ENCODE measurements at places on chromosomes 6 and 20.
A peak's percentile ranks its signal among the peaks of the same experiment; 100 is the strongest.

DNA sequence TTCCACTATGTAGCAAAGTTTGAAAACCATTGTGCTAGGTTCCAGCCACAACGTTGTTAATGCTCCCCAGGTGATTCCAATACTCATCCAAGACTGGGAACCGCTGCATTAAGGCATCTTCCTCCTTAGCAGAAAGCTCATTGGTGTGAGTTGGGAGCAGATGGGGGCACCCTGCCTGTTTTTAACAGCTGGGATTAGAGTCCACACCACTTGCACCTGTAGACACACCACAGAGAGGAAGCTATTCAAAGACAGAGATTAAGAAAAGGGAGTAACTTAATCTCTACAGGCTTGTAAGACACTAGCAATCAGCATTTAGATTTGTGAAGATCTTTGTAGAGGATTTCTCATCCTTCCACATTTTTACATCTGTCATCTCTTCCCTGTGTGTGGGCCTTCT lies 333.9 kb upstream of the SOX4 start:
- no peak for DNase-seq

DNA sequence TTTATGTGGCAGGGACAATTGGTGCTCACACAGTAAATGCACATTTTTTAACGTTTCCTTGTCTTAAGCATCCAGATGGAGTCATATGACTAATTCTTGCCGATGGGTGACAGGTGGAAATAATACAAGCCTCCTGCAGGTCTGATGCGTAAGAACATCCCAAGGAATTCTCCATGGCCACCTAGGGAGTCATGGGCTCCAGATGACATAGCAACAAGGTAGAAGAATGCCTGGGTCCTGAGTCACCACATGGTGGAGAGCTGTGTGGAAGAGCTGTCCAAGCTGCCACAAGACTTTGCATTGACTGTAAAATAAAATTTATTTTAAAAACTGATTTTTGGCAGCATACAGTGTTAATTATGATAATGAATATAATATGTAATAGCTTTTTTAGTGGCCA lies 77.0 kb upstream of the MAP3K7 start:
- no peak for DNase-seq

DNA sequence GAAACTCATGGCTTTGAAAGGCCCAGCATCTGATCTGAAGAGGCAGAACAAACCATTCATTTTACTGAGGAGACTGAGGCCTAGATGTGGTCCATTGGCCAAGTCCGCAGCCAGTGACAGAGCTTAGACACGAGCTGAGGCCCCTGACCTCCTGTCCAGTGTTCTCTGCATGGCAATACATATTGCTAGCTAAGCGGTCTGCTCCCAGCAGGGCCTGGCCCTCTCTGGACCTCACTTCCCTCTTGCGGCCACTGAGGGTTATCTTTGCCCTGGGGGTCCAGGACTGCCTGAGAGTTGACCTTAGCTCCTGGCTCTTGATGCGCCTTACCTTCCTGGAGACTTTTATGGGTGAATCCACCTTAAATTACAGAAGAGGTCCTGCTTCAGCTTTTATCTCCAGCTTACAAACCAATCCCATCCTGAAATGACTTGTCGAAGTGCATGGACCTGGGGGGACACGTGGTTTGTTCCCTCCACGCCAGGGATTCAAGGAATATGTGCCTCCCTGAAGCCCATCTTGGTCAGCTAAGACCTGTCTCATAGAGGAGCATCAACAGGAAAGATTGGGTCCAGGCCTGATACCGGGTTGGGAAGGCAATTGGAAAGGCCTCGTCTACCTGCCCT lies 75.6 kb downstream of the CNBD2 start:
- DNase-seq = no peak

GRCh38 chr20:58309591-58310290 lies at the start of gene RAB22A:
Gene RAB22A (plus strand): TSS chr20:58309715. CDS start chr20:58309977, 262 bp downstream.
- DNase-seq = peak; percentile 80

DNA sequence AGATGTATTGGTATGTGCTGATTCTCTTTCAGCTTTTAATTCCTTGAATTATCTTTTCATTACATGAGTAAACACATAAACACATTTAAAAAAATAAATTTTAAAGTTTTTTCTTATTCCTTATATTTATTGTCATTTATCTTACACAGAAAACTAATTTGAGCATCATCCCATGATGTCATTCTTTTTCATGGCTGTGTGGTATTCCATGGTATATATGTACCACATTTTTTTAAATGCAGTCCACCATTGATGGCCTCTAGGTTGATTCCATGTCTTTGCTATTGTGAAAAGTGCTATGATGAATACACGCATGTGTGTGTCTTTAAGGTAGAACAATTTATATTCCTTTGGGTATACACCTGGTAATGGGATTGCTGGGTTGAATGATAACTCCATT lies 33.3 kb downstream of the OTOR start:
- DNase-seq = no peak

- no peak for DNase-seq
Observed at GRCh38 chr6:125816828-125817280, 26.1 kb downstream of the NCOA7 start.

GRCh38 chr6:43715056-43715788 lies 27.6 kb upstream of the MRPS18A start:
- no peak for DNase-seq

GRCh38 chr6:43970068-43970912 lies 157.0 kb downstream of the MRPL14 start:
- no peak for DNase-seq

DNA sequence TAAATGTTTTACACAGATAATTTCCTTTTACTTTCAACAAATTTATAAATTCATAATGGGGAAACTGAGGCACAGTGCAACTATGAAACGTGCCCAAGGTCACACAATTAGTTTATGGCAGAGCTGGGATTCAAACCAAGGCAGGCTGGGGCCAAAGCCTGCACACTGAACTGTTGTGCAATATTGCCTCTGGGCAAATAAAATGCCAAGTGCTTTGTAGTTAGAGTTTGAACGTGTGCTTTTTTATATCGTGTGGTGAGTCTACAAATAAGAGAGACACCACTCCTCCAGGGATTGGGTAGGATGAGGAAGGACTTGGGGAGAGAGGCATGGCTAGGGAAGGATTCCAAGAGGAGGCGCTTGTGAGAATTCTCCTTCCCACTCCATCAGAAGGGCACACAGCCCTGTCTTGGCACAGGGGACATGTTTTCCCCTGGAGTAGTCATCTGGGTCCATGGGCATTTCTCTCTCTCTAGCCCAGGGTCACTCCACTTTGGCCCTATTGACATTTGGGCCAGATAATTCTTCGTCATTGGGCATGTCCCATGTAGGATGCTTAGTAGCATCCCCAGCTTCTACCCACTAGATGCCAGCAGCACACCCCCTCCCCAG lies 2.8 kb upstream of the CDH22 start:
- no peak for DNase-seq

DNA sequence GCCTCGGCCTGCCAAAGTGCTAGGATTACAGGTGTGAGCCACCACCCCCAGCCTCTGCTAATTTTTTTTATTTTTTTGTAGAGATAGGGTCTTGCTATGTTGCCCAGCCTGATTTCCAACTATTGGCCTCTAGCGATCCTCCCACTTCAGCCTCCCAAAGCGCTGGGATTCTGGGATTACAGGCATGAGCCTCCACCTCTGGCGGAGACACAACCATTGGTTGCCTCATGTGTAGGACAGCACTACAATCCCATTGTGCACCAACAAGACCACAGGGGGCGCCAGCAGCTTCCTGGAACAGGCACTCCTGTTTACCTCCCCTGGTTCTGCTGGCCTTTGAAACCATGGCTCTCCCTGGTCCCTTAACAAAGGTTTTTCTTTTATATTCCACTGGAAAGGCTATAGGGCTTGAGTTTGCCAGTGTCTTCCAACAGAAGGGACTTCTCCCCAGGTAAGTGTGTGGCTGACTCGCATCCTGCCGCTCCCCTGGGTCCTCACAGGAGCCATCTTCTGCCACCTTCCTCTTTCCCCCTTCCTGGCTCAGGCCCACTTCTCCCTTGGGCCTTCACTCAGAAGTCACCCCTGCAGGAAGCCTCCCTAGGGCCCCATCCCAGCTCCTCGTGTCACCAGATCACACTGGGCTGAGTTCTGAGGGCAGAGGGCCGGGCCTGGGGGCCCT lies 39.2 kb upstream of the TLDC2 start:
- peak; percentile 68 for DNase-seq

- DNase-seq = no peak
Observed at GRCh38 chr20:11178946-11179654, 505.3 kb upstream of the JAG1 start.

- no peak for DNase-seq
Observed at GRCh38 chr20:61973515-61974356, 91.9 kb downstream of the TAF4 start.

GRCh38 chr6:44272529-44272928 lies 2.3 kb downstream of the TMEM151B start:
- DNase-seq = no peak

DNA sequence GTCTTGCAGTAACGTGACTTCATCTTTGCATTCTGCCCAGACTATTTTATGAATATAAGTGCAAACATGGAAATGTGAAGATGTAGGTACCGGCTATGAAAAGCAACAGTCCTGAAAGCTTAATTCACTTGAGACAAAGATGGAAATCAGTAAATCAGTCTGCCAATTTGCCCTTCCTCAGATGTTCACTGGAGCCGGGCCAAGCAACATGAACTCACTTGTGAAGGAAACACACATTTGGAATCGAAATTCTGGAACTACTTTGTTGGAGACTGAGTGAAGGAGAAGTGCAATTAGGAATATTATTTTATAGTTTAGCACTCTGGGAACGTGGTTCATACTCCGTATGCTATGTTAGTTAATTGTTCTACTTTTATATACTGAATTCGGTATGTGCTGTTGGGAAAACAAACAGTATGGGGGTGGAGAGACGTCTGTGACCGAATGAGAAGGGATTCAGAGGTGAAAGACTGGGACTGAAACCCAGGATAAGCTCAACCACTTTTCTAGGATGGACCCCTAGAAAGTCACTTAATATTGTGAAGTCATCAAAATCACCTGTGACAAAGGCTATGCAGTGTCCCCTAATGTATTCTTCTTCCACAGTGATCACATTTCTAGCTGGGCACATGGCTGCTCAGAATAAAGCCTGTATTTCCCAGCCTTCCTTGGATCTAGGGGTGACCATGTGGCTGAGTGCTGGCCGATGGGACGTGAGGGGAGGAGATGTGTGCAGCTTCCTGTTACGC lies 95.5 kb downstream of the PREX1 start:
- no peak for DNase-seq

GRCh38 chr6:91288741-91289140 lies 701.9 kb upstream of the MAP3K7 start:
- no peak for DNase-seq

DNA sequence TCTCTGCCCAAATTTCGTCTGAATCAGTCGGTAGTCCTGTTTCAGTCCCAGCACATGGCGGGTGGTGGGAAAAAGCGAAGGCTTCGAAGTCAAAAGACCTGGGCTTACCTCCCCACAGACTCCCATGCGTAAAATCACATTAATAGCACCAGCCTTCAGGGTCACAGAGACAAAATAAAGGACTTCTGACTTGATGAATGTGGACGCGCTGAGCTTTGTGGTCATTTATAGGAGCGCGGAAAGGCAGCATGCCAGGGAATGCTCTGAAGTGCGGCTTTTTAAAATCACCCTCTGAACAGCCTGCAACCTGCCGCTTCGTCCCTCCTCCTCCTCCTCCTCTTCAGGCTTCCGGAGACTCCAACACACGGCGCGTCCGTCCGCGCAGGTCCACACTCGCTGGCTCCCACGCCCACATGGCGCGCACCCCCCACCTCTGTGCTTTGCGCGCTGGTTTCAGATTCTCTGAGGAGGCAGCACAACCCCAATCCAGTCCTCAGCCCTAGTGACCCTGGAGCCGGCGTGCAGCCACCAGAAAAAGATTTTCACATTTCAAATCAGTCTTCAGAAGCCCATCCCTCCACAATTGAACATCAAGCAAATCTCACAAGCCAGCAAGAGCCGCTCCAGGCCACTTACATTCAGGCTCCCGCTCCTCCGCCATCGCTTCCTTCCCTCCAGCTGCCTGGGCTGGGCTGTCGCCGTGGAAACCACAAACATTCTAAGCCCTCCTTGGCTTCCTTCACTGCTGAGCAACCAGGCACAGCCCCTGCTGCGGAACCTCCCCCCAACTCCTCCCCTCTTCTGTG lies at the start of gene C6orf118:
C6orf118 (minus strand) TSS at position 680 of the 806 bp plus-strand sequence; CDS start at position 661, 19 bp downstream.
- DNase-seq = no peak

Data from activated CD4-positive, alpha-beta T cell treated with anti-CD3 and anti-CD28 coated beads, Interleukin-2, Interleukin-4, amounts not matched to agents 100 ng/mL and 50 ng/mL, durations not matched to agents 16 hours and 8 hours (primary cell).